ENCODE measurements at places on chromosomes 11 and 22. TPM values are rescaled to one million over a fixed set of nuclear protein-coding genes. Genes with fewer than 3 reads are reported as not detected.

Gene PAX6
- not detected for total RNA-seq

Gene UBXN1
- total RNA-seq: 174 TPM

Gene C1QTNF4
- total RNA-seq: not detected

Gene MIOX
- total RNA-seq: 0.30 TPM

Gene PTGDR2
- total RNA-seq: 0.45 TPM

Gene LMO1
- not detected for total RNA-seq

Gene DEUP1
- total RNA-seq: not detected

Gene ART1
- total RNA-seq: not detected

Gene DLG2
- 0.54 TPM for total RNA-seq

Gene OR8G5
- not detected for total RNA-seq

Gene TEX54
- total RNA-seq: 0.92 TPM

Gene SCUBE2
- total RNA-seq: 0.26 TPM

All from activated T-cell treated with anti-CD3 and anti-CD28 coated beads, Interleukin-2, amount 50 U/mL, for 4 hours (primary cell).